ENCODE measurements at places on chromosomes 11 and 22.

DNA sequence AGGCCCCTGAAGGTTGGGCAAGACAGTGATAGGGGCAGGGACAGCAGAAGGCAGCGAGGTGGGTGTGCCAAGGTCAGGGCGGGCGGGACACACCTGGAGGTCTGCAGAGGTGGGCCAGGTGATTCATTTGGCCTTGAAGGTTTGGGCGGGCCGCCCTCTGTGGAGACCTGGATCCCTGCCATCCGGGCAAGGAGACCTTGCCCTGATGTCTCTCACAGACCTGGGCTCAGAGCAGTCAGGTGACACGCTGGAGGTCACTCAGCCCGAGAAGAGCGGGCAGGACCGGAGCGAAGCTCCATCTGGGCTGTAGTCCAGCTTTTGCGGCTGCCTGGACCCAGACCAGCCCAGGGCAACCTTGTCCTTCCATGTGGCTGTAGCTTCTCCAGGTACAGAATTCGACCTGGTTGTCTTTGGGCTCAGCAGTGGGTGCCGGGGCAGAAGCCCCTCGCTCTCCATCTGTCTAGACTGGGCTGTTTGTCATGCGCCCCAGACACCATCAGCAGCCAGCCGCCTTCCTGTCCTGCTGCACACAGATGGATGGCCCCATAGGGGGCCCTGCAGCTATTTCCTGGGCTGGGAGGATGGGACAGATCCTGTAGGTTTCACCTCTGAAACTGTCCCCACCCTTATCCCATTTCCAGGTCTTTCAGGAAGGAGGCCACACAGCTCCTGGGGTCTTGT lies 3.1 kb downstream of the MRGPRG start:
- no peak overlapping the region for H3K27ac ChIP-seq
- H3K27me3 ChIP-seq, result no peaks in the 10 kb centered on the region
- H3K4me3 ChIP-seq, result no peak overlapping the region
- DNase-seq, result no peak

DNA sequence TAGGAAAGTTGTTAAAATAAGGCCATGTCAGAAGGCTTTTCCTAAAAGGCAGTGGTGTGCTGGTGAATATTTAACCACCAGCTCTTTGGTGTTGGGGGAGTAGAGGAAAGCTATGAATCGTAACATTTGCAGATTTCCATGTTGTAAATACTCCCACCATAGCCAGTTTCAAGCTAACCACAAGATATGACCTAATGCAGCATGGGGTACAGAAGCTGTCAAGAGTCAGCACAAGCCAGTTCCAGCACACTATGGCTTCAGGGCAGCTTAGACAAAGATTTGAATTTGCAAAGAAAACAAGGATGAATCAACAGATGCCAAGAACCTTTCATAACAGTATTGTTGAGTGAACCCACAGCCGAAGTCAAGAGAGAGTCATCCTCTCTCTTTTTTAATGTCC lies 40.0 kb downstream of the COMMD9 start:
- no peak for DNase-seq
- no peak overlapping the region for H3K27ac ChIP-seq
- H3K27me3 ChIP-seq, result no peaks in the 10 kb centered on the region
- H3K36me3 ChIP-seq, result no peaks in the 10 kb centered on the region
- no peaks in the 10 kb centered on the region for H3K4me1 ChIP-seq
- H3K4me3 ChIP-seq, result no peak overlapping the region

DNA sequence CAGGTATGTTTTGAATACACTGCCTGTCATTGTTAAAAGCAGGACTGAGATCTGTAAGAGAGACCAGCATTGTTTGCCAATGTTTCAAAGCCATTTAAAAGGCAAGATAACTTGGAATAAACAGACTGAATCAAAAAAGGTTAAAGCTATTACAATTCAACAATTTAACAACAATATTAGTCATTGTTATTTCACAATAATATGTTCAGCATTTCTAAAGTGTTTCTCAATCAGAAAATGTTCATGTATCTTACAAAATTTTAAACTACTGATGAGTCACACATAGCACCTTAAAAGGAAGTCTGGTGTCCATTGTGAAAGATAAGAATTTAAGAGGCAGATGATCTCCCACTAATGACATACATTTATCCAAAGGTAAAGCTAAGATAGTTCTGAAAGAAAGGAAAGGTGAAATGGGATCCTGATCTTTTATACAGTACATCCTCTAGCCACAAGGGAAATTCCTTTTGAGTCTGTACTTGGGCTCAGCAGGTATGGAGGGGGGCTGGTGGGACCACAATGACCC lies 79.7 kb downstream of the MAML2 start:
- H3K4me3 ChIP-seq, result no peak overlapping the region
- no peaks in the 10 kb centered on the region for H3K27me3 ChIP-seq
- no peak for DNase-seq
- H3K36me3 ChIP-seq, result no peaks in the 10 kb centered on the region
- peaks cover 20% of the 10 kb centered on the region for H3K4me1 ChIP-seq

DNA sequence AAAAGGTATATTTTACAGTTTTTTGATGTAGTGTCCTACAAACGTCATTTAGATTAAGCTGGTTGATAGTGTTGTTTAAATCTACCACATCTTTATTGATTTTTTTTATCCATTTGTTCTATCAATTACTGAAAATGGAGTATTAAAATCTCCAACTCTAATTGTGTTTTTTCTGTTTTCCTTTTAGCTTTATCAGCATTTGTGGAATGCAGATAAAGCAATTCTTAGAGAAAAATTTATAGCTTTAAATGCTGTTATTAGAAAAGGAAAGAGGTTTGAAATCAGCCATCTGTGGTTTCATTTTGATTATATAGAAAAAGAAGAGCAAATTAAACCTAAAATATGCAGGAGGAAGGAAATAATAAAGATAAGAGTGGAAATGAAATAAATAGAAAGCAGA lies 39.4 kb upstream of the CBX6 start:
- no peak for DNase-seq
- H3K36me3 ChIP-seq, result no peaks in the 10 kb centered on the region
- H3K4me1 ChIP-seq, result no peaks in the 10 kb centered on the region

GRCh38 chr11:84019571-84020194 lies 733.5 kb upstream of the CCDC90B start:
- H3K4me1 ChIP-seq, result peaks cover 12% of the 10 kb centered on the region
- H3K27me3 ChIP-seq, result no peaks in the 10 kb centered on the region
- H3K27ac ChIP-seq, result no peak overlapping the region
- no peak for DNase-seq

DNA sequence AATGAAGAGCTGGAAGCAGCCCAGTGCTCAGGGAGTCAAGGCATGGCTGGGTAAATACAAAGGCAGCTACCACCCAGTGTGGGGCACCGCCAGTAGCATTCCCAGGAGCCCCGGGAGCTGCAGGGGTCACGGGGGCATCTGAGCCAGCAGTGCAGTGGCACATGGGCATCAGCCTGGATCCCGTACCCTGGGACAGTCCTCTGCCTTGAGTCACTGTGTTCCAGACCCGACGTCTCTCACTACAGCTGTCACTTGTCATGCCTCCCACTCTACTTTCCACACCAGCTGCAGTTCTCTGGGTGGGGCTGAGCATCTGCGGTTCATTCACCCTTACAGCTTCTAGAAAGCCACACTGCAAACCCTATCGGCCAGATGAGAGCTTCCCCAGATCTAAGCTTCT lies 29.6 kb downstream of the DHCR7 start:
- H3K36me3 ChIP-seq, result no peaks in the 10 kb centered on the region
- no peak for DNase-seq
- no peak overlapping the region for H3K4me3 ChIP-seq
- no peaks in the 10 kb centered on the region for H3K27me3 ChIP-seq
- H3K27ac ChIP-seq, result no peak overlapping the region

DNA sequence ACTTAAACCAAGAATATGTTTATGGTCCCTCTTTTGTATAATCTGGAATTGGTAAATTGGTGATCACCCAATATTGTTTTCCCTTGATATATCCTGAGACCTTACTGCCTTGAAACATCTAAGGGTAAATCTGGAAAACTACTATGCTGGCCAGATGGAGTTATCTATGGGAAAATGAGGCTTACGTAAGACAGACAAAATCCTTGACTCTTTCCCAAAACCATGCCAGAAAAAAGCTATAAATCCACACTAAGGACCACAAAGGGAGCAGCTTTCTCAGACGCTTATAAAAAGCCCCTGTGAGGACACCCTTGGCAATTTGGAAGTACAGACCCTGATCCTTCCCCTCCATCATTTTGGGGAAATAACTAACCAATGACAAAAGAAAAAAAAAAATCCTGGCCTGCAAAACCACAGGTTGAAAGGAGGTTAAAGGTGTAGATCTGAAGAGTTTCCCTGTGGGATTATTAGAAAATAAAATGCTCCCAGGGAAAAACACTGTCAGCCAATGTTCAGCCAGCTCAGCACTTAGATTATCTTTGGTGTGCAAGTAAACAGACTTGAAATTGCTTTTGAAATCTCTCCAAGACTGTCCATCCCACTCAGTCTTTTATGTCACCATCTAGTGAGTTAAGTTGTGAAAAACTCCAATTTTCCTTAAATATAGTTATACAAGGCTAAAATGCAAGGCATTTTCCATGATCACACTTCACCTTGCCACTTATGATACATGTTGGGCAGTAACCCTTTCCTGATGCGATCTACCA lies 6.6 kb upstream of the AMBRA1 start:
- no peaks in the 10 kb centered on the region for H3K36me3 ChIP-seq
- DNase-seq, result no peak
- no peaks in the 10 kb centered on the region for H3K4me1 ChIP-seq
- H3K27ac ChIP-seq, result no peak overlapping the region

GRCh38 chr22:44128958-44129618 lies 51.6 kb upstream of the PARVG start:
- no peaks in the 10 kb centered on the region for H3K36me3 ChIP-seq
- DNase-seq, result no peak
- no peaks in the 10 kb centered on the region for H3K27me3 ChIP-seq
- no peak overlapping the region for H3K4me3 ChIP-seq
- H3K27ac ChIP-seq, result no peak overlapping the region

GRCh38 chr11:85974122-85974521 lies 94.8 kb downstream of the PICALM start:
- peak overlapping the region; percentile 8 for H3K27ac ChIP-seq
- no peaks in the 10 kb centered on the region for H3K36me3 ChIP-seq
- no peaks in the 10 kb centered on the region for H3K27me3 ChIP-seq
- H3K4me3 ChIP-seq, result no peak overlapping the region

- H3K4me1 ChIP-seq, result peaks cover 14% of the 10 kb centered on the region
- H3K36me3 ChIP-seq, result no peaks in the 10 kb centered on the region
- H3K4me3 ChIP-seq, result no peak overlapping the region
- H3K27me3 ChIP-seq, result no peaks in the 10 kb centered on the region
- no peak for DNase-seq
Observed at GRCh38 chr11:78259777-78260487, 71.2 kb downstream of the USP35 start.

GRCh38 chr22:39925909-39926679 lies 25.2 kb downstream of the GRAP2 start:
- no peak overlapping the region for H3K4me3 ChIP-seq
- no peaks in the 10 kb centered on the region for H3K27me3 ChIP-seq
- DNase-seq, result no peak
- H3K36me3 ChIP-seq, result no peaks in the 10 kb centered on the region

- H3K4me3 ChIP-seq, result peak overlapping the region; percentile 95
- H3K36me3 ChIP-seq, result no peaks in the 10 kb centered on the region
- H3K27me3 ChIP-seq, result peaks cover 35% of the 10 kb centered on the region
Observed at GRCh38 chr11:45848654-45849081, 1.4 kb downstream of the CRY2 start.

DNA sequence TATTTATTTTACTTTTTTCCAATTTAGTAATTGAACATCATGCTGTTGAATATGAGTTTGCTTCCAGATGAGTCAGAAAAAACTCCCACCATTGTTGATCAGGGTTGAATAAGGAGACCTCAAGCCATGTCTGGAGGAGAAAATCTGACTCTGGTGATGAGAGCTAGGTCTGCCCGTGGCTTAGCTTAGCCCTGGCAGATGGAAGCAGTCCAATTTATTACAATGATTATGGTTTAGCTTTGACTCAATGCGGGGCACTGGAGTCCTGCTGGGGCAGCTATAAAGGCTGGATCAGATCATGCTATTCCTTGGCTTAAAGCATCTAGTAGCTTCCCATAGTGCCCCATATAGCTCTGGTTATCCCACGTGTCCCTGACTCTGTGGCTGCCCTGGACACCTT lies 506.5 kb downstream of the MN1 start:
- H3K27me3 ChIP-seq, result peaks cover 5% of the 10 kb centered on the region
- H3K4me1 ChIP-seq, result peaks cover 37% of the 10 kb centered on the region
- no peaks in the 10 kb centered on the region for H3K36me3 ChIP-seq
- H3K27ac ChIP-seq, result no peak overlapping the region
- no peak for DNase-seq
- H3K4me3 ChIP-seq, result no peak overlapping the region

GRCh38 chr11:2099516-2100349 lies 39.5 kb downstream of the IGF2 start:
- no peak overlapping the region for H3K4me3 ChIP-seq
- no peaks in the 10 kb centered on the region for H3K27me3 ChIP-seq
- no peak overlapping the region for H3K27ac ChIP-seq
- peak; percentile 38 for DNase-seq
- no peaks in the 10 kb centered on the region for H3K36me3 ChIP-seq

- no peak overlapping the region for H3K27ac ChIP-seq
- no peaks in the 10 kb centered on the region for H3K36me3 ChIP-seq
- no peaks in the 10 kb centered on the region for H3K4me1 ChIP-seq
- no peak overlapping the region for H3K4me3 ChIP-seq
Observed at GRCh38 chr22:30452861-30453260, 19.0 kb downstream of the SEC14L3 start.

- no peak for DNase-seq
- no peak overlapping the region for H3K27ac ChIP-seq
- no peaks in the 10 kb centered on the region for H3K27me3 ChIP-seq
- H3K4me1 ChIP-seq, result peaks cover 10% of the 10 kb centered on the region
Observed at GRCh38 chr11:112610996-112611750, 350.0 kb upstream of the NCAM1 start.

- no peak overlapping the region for H3K4me3 ChIP-seq
- no peaks in the 10 kb centered on the region for H3K27me3 ChIP-seq
- H3K4me1 ChIP-seq, result peaks cover 17% of the 10 kb centered on the region
Observed at GRCh38 chr11:72541257-72541974, 107.1 kb upstream of the CLPB start.

DNA sequence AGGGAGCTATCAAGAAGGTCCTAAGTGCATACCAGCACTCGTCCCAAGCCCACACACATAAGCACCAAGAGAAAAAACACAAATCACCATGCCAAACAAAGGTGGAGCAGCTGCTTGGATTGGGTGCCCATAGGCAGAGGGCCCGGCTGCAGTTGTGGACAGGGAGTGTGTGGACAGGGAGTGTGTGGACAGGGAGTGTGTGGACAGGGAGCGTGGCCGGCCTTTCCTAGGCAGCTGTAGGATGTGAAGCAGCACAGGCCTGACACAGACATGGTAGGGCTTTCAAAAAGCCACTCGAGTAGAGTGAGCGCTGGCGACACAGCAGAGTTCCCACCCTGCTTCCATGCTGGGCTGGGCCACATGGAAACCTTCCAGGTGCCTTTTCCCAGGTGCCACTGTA lies 3.5 kb downstream of the RTL6 start:
- H3K4me3 ChIP-seq, result no peak overlapping the region
- H3K36me3 ChIP-seq, result no peaks in the 10 kb centered on the region
- H3K27ac ChIP-seq, result no peak overlapping the region
- H3K4me1 ChIP-seq, result peaks cover 20% of the 10 kb centered on the region
- H3K27me3 ChIP-seq, result no peaks in the 10 kb centered on the region

Data from GM23338 (cell line).